Stimulated activated CD8-positive, alpha-beta memory T cell treated with anti-CD3 and anti-CD28 coated beads, Interleukin-15, amount 100 ng/mL, for 24 hours (primary cell): ENCODE measurements at places on chromosomes 16 and 17.

GRCh38 chr16:14100825-14101224, 29.7 kb downstream of the MRTFB start:
- DNase-seq = no peak

DNA sequence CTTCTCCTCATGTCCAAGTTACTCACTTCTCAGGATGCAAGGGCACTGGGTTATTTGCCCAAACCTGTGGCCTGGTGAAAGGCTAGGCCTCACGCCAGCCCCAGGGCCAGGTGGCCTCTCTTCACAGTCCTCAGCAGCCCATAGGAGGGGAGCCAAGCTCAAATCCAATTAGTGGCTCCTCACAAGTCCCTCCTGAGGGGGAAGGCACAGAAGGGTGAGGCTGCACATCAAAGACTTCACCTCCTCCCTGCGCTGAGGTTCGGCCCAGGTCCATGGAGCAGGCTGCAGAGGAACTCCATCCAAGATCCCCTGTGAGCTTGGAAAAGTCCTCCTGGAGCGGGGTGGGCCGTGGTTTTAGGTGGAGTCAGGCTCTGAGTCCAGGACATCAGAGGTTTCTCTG, 320.0 kb downstream of the FOXL1 start:
- DNase-seq = no peak

- DNase-seq = no peak
These were observed 36.1 kb downstream of the MIS12 start for GRCh38 chr17:5522476-5522875.

DNA sequence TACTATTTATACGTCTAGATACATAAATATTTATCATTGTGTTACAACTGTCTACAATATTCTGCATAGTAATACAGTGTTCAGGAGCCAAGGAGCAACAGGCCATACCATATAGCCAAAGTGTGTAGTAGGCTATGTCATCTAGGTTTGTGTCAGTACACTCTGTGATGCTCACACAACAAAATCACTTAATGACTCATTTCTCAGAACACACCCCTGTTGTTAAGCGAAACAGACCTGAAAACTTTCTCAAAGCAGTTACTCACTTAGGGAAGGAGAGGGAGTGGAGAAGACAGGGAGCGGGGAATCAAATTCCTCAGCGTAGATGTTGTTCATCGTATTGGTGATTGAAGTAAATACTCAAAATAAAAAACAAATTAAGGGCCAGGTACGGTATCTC, 269.5 kb downstream of the STX8 start:
- DNase-seq = no peak

GRCh38 chr17:55067697-55068439, 99.3 kb downstream of the STXBP4 start:
- no peak for DNase-seq

DNA sequence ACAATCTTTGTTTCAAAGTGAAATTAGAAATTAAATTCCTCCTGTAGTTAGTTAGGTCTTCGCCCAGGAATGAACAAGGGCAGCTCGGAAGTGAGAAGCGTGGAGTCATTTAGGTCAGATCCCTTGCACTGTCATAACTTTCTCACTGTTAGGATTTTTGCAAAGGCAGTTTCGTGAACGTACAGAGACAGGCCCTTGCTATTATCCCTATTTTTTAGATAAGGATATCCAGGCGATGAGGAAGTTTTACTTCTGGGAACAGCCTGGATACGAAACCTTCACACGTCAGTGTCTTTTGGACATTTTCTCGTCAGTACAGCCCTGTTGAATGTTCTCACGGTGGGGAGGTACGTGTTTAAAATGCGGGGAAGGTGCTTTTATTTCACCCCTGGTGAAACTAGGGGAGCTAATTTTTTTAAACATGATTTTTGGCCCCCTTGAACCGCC, 318 bp upstream of the RBL2 start:
- no peak for DNase-seq

DNA sequence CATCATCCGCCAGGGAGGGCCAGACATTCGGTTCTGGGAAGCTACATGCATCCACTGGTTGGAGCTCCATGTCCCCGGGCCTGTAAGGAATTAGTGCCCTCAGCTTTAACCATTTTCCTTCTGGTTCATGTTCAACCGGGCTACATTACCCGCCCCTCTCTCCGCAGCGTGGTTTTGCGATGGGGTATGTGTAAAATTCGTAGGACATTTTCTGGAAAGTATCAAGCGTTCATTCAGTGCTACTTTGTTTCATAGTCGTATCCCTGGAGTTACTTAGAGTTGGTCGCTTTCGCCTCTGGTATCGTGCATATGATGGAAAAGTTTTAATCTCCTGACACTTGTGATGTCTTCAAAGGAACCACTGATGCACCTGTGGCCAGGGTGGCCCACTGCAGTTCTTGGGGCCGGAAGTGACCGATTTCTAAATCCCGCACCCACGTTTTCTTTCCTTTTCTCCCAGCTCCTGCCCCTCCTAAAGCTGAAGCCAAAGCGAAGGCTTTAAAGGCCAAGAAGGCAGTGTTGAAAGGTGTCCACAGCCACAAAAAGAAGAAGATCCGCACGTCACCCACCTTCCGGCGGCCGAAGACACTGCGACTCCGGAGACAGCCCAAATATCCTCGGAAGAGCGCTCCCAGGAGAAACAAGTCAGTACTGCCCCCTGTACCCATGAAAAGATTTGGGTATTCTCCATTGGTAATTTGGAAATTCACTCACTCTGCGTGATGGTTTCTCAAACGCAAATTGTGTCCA, 637 bp downstream of the RPL23A start:
- no peak for DNase-seq

GRCh38 chr17:39966771-39967170, 4.0 kb downstream of the GSDMA start:
- no peak for DNase-seq

DNA sequence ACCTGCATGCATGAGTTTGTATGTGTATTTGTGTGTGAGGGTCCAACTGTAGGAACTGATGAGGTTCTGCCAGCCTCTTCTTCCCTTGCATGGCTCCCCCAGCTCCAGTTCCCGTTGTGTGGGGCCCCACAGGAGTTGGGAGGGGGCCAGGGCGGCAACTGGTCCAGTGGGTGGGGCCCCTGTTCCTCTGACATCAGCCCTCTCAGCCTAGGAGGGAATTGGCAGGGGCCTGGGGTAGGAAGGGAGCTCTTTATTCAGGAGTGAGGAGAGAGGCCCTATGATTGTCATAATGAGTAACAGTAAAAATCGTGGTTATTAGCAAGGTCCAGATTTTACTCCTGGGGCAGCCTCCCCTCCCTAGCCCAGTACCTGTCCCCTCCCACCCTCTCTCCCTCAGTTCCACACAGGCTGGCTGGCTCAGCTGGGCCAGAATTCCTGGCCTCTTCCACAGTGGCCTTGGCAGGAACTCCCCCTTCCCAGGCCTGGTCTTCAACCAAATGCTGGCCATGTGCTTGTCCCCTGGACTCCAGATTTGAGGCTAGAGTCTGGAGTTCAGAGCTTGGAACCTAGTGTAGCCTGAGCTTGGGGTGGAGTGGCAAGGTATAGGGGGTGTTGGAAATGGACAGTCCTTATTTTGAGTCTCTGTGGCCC, 18.9 kb downstream of the RARA start:
- no peak for DNase-seq

- DNase-seq = no peak
These were observed 16.0 kb downstream of the MYO15A start for GRCh38 chr17:18124345-18125126.

DNA sequence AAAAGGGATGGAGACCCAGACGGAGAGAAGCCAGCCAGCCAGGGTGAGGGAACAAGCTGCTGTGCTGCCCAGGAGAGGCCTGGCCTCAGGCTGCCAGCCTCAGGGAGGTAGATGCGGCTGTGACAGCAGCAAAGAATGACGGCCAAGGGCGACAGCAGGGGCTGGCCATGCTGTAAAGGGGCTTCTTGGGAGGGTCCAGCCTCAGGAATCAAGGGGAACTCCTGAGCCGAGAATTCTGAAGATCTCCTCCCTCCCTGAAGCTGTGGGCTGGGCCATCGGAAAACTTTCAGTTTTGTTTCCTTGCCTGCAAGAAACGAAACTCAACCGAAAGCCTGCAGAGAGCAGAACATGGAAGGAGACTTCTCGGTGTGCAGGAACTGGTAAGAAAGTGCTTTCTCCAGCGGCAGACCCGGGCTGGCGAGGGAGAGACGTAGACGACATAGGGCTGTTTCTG, at the start of gene XAF1:
Gene XAF1 (plus strand): TSS at position 316 of the 454 bp plus-strand sequence. CDS start 33 bp downstream, at position 349.
- DNase-seq = no peak

GRCh38 chr16:50038756-50039529, 13.9 kb downstream of the CNEP1R1 start:
- DNase-seq = no peak

DNA sequence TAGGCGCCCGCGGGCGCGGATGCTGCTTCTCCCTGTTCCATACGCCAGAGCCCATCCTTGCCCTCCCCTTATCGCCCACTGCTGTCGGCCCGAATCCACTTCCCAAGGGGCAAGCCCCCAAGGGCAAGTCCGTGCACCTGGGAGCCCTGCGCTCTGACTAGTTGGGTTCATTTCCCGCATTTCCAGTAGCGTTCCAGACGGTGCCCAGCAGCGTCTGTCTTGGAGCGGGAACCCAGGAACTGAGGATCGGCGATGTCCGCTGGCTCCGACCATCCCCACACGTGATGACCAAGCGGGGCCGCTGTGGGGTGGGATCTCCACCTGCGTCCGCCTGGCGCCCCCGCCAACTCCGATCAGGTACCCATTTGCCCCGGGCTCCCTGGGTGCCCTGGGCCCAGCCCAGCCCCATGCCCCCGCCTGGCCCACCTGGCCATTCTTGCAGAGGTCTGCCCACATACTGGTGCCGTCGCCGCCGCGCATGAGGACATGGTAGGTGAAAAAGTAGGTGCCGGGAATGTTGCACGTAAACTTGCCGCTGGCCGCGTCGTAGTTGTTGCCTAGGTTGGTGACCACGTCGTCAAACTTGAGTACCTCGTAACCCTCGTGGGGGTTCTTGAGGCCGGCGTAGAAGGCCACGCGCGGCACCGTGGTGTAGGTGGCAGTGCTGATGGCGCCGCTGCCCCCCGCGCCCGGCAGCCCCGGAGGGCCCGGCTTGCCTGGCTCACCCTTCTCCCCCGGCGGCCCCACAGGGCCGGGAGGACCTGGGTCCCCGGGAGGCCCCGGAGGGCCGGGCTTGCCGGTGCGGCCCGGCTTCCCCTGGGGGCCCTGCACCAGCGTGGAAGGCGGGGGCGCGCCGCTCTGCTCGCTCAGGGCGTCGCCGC, 837 bp downstream of the C1QL1 start:
- DNase-seq = no peak

GRCh38 chr16:89304941-89305705, 87.6 kb downstream of the ZNF778 start:
- no peak for DNase-seq

DNA sequence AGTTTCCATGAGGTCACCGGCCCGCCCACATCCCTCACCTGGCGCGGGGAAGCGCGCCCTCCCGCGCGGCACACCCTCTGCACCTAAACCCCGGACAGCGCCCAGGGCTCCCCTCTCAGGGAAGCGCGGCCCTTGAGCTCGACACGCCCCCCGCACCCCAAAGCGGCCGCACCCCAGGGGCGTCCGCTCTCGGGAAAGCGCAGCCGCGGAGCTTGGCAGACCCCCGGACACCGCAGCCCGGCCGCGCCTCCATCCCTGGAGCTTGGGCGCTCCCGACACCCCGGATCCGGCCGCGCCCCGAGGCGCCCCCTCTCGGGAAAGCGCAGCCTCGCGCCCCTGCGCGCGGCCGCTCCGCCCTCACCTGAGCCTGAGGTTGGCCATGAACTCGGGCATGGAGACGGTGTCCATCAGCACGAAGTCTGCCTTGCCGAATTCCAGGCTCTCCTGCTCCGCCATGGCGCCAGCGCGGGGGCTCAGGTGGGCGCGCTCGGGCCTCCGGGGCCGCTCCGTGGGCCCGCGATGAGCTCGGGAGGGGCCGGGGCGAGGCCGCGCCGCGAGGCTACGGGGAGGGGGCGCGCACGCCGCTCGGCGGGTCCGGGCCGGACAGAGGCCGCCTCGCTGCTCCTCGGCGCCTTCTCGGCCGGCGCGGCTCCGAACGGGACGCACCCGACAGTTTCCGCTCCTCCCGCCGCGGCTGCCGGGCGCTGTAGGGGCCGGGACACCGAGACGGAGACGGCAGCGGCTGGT, at the start of gene MYO1D:
Gene MYO1D (minus strand): TSS at position 708 of the 747 bp plus-strand sequence. CDS start 252 bp downstream, at position 456.
- DNase-seq = peak; percentile 38

DNA sequence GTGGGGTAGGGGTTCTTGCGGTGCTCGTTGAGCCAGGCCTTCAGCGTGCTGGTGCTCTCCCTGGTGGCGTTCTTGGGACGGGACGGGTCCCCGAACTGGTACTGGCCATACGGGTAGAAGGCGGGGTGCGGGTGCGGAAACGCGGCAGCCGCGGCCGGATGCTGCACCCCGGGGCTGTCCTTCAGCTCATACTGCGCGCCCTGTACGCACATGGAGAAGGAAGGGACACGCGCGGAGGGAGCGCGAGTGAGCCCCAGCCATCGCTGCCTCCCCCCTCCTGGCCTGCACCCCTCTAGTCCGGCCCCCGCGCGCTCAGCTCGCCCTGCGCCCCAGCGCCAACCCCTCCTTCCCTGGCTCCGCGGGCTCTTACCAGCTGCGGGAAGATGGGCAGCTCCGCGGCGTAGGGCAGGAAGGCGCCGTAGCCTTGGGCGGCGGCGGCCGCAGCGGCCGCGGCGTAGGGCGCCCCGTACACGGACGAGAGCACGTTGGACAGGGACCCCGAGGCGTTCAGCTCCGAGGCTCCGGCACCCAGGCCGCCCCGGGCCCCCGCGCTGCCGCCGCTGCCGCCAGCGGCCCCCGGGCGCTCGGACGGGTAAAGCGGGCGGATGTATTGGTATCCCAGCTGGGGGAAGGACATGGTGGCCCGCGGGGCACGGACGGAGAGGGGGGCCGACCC, 1.0 kb downstream of the IRX3 start:
- DNase-seq = no peak

DNA sequence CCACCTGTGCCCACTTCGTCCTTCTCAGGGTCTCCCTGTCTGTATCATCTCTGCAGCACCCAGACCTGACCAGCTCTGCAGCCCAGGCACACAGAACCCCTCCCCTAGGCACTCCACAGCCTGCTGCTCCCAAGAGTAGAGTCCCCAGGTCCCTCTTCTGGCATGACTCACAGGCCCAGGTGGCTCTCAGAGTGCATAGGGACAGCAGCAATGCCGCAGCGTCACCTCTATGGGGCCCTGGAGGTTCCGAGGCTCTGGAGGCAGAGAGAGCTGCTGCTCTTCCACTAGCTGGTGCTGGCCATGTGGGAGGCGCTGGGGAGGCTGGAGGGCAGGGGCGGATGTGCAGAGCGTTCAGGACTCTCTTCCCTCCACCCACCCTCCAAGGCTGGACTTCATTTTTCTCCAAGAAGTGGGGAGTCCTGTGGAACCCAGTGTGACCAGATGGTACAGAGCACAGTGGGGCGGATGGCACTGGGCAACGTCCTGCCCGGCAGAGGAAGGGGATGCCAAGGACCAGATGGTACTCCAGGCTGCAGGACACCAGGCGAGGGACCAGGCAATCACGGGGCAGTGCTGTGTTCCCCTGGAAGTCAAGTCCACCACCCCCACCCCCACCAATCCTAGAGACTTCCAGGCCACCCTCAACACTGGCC, 151.7 kb downstream of the RBFOX3 start:
- no peak for DNase-seq
